ENCODE measurements at places on chromosomes 11 and 22.

- no peak for DNase-seq
Measured at GRCh38 chr11:57444362-57445121, 15.8 kb upstream of the RTN4RL2 start.

GRCh38 chr11:32396331-32396730, 39.0 kb downstream of the WT1 start:
- no peak for DNase-seq

- peak; percentile 88 for DNase-seq
Measured at GRCh38 chr11:66418168-66418985, 2.5 kb upstream of the NPAS4 start.

DNA sequence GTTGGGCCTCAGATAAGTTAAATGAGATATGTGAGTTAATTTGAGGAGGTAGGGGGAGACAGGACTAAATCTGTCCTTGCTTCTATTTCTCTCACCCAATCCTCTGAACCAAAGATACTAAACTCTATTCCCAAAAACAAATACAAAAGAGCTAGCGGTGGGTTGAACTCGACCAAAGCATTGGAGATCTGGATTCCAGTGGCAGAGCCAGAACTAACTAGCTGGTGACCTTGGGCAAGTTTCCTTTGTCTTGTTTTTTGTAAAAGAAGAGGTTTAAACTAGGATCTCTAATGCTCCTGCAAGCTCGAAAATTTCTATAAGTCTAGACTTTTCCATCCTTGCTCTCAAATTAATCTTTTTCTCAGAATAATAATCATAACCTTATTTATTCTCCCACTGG, 1.5 kb downstream of the ME3 start:
- no peak for DNase-seq

DNA sequence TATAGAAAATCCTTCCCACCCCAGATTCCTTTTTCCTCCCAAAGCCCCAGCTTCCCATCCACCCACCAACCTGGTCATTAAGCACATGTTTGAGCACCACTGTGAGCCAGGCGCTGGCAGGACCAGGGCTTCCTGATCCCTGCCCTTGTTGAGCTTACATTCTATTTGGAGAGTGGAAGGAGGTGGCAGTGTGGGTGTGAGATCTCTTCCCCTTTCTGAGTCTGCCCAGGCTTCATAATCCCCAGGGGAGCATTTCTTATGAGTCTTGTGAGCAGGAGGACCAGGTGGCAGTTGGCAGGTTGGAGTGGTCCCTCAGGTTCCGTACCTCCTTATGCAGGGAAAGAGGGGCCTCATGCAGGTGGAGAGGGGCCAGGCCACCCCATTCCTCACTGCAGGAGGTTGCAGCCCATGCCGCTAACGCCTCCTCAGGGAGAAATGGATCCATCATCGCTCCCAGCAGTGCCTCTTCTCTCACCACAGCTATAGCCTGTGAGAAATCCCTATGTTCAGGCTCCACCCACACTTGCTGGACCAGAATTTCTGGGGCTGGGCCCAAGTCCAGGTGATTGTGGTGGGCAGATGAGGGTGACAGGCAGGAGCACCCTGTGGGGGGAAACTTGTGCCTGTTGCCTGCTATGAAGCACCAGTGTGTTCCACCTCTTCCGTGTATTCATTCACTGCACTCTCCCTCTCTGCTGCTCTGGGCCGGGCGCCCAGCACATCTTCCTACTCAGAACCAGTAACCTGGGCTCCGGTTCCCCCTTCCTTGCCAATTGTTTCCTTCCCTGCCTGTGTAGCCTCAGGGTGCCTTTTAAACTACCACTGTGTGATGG, 23.5 kb downstream of the UBE2L3 start:
- DNase-seq, result no peak

- DNase-seq, result peak; percentile 90
Measured at GRCh38 chr11:11973361-11973800, 35.0 kb downstream of the DKK3 start.

DNA sequence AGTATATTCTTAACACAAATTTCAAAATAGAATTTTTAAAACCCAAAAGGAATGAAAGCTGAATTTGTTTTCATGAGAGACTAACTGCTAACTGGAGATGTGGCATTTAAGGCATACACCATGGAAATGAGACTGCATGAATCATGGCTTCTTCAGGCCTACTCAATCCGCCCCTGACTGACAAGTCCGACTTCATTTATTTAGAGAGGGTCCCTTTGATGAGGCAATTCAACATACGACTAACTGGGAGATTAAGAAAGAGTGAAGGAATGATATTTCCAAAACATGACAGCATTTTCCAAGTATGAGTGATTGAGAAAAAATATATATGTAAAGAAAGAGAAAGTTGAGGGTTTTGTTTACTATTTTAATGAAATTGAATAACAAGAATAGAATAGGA, 720.1 kb downstream of the DLG2 start:
- DNase-seq, result no peak

GRCh38 chr11:124942466-124943253, 6.8 kb upstream of the HEPACAM start:
- no peak for DNase-seq

DNA sequence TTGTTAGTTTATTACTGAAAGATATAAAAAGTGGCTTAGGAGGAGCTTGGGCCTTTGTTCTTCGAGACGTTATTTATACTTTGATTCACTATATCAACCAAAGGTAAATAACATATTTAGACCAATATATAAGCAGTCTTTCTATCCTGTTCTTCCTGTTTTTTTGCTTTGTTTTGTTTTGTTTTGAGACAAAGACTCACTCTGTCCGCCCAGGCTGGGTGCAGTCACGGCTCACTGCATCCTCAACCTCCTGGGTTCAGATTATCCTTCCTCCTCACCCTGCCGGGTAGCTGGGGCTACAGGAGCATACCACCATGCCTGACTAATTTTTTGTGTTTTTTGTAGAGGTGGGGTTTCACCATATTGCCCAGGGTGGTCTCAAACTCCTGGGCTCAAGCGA, 66.8 kb downstream of the ATM start:
- no peak for DNase-seq

- peak; percentile 69 for DNase-seq
Measured at GRCh38 chr22:49967706-49968208, 7.2 kb downstream of the PIM3 start.

- peak; percentile 7 for DNase-seq
Measured at GRCh38 chr11:74319139-74319816, 7.8 kb upstream of the P4HA3 start.

DNA sequence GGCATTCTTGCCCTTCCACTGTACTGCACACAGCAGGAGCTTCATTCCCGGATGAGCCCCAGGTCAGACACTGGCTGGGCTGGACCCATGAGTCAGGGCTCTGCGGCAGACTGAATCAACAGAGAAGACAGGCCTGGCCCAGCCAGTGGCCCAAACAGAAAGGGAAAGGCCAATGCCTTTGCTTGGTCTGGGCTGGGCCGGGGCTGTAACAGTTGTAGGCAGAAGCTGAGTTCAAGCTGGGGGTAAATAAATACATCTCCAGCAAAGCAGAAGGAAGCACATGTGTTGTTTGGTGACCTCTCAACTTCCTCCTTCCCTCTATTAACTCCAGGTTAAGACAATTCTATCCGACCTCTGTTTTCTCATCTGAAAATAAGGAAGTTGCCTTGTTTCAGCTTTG, 1.8 kb upstream of the SMIM35 start:
- no peak for DNase-seq

GRCh38 chr22:25084405-25085107, 115.1 kb upstream of the CRYBB3 start:
- DNase-seq, result no peak

GRCh38 chr11:43021466-43021865, 290.3 kb upstream of the API5 start:
- no peak for DNase-seq

DNA sequence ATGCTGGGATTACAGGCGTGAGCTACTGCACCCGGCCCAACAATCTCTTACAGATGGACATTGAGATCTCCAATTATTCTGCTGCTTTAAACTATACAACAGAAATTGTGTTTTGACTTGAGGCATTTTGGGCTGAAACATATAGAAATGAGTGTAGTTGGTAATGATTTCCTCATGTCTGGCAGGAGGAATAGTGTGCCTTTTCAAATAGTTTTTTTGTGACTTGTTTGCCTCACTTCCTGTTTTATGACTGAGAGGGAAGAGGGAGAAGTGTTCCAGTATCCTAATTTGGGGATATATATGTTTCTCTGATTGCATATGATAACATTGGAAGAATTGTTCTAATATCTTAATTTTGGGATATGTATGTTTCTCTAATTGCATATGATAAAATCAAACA, 40.2 kb downstream of the EP300 start:
- peak; percentile 28 for DNase-seq

GRCh38 chr11:2744166-2744565, 44.4 kb upstream of the KCNQ1OT1 start:
- no peak for DNase-seq
